ENCODE measurements at places on chromosomes 5 and 9.
A peak's percentile ranks its signal among the peaks of the same experiment; 100 is the strongest.

- no peak for DNase-seq
Observed at GRCh38 chr9:71937070-71937625, 25.7 kb downstream of the C9orf85 start.

DNA sequence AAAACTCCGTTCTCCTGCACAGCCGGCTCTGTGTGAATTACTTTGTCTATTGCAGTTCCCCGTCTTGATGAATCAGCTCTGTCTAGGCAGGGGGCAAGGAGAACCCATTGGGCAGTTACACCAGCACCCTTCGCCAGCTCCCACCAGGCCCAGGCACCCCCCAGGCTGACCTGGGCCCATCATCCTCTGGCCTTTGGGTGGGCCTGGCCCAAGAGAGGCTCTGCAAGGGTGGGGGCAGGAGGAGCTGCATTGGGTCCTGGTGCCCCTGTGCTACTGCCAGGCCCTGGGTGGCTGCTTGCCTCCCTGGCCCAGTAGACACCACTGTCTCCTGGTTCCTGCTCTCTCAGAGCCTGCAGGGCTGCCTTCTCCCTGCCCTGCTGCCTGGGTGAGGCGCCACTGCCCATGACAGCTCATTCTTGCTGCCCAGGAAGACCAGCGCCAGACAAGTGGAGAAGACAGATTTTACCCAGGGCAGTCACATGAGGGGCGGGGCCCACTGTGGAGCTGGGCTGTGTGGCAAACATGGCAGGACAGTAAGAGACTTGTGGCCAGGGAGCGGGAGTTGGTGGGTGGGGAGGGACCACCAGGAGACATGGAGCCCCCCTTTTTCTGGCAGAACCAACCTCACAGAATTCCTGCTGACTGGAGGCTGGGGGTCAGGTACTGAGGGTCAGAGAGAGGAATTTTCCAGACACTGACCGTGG is 67.2 kb downstream of the MRPL36 start:
- DNase-seq, result no peak

GRCh38 chr5:5221724-5222123 is 81.6 kb downstream of the ADAMTS16 start:
- DNase-seq, result no peak

DNA sequence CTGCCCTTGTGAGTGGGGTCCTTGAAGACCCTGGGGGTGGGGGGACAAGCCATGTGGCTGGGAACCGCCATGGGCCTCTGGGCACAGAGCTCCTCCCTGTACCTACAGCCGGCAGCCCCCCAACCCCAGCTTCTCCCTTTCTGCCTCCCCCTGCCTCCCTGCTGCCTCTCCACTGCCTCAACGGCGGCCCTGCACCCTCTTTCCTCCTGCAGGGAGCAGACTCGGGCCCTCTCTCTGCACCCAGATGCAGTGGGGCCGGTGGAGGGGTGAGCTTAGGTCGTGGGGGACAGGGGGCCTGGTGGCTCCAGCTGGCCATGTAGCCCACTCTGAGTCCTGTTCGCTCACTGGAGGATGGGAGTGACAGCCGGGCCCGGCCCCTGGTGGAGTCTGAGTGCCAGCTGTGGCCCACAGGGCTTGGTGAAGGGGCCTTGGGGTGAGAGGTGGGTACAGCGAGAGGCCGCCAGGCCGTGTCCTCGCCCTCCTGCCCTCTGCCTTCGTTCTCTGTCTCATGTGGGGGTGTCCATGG is 139.3 kb upstream of the COL5A1 start:
- no peak for DNase-seq

DNA sequence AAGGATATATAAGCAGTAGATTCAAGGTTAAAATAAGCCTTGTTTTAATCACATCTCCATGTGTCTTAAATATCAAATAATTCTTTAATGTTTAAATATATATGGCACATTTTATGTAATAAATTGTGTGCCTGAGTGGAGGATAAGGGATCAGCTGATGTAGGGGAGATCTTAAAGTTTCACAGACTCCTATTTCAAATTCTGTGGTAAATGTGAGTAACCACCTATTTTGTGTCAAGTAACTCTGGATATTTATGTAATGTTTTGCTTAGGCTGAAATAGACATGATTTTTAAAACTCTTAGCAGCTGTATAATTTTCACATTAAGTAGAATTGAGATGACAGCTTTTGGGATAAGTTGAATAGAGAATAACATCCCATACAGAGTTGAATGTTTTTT is 41.3 kb upstream of the ITGA2 start:
- DNase-seq, result no peak

DNA sequence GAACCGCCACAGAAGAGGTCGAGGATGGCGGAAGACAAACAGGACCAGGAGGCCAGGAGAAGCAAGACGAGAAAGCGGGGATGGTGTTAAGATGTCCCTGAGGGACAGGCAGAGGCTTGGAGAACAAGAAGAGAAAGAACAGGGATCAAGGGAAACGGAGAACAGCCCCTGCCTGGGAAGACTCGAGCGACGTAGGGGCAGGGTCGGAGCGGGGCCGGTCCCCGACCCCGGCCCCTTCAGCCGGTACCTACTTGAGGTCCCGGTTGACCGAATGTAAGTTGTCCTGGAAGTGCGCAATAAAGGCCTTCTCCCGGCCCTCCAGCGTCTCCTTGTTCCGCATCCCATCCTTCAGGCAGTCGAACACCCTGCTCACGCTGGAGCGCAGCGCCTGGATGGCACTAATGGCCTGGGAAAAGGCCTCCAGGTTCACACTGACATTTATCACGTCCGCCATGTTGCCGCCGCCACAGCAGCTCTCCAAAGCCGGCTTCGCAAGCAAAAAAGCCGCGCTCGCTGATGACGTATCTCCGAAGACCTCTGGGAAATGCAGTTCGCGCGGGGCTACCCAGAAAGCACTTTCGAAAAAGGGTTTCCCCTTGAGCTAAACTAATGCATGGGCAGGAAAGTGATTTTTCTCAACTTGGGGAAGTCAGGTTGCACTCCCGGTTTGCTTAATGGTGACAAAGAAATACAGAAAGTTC is at the start of gene MED27:
Gene MED27, minus strand, starts transcription at position 477 of the 701 bp plus-strand sequence. Its CDS starts 23 bp downstream, at position 454.
- peak; percentile 90 for DNase-seq

DNA sequence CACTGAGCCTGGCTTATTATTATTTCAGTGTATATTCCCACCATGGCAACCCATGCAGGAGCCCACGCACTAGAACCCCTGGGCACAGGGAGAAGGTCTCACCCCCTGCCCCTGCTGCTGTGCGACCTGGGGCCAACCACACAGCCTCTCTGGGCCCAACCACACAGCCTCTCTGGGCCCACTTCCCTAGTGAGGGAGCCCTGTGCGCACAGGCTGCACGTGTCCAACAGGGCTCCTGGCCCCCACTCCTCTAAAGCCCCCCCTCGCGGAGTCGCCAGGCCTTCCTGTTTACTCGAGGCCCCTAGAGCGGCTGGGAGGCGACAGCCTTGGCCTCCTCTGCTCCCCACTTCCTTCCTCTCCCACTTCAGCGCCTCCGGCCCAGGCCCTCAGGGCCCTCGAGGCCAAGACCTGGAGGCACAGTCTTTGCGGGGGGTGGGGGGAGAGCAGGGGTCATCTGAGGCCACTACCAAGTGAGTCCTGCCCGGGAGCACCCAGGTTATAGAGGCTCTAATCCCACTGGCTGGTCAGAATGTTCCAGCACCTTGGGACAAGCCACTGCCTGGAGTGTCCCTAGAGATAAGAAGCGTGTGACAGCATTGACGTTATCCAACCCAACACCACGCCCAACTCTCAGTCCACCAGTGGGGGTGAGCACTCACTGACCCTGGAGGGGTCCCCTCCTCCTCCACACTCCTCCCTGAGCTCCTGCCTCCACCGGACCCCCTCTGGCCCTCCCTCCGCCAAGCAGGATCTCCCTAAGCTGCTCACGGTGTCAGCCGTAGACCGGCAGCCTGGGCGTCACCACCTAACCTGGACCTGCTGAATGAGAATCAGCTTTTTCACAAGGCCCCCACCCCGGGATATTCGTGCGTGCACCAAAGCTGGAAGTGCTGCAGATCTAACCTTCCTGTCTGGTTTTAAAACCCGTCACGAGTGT is 7.9 kb upstream of the ENG start:
- DNase-seq, result peak; percentile 40

- no peak for DNase-seq
Observed at GRCh38 chr5:67208403-67208802, 11.8 kb upstream of the CD180 start.

- no peak for DNase-seq
Observed at GRCh38 chr9:110971705-110972104, 66.6 kb downstream of the LPAR1 start.

DNA sequence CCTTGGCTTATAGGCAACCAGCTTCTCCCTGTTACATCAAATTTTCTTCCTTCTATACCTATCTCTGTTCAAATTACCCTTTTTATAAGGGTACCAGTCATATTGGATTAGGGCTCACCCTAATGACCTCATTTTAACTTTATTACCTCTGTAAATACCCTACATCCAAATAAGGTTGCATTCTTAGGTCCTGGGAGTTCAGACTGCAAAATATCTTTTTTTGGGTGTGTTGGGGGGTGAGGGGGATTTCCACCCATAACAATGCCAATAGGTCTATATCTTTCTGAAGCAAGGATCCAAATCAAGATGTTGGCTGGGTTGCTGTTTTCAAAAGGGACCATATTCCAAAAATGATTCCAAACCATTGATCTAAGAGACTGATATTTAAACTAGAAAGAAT is 141.7 kb downstream of the XRCC4 start:
- DNase-seq, result no peak

DNA sequence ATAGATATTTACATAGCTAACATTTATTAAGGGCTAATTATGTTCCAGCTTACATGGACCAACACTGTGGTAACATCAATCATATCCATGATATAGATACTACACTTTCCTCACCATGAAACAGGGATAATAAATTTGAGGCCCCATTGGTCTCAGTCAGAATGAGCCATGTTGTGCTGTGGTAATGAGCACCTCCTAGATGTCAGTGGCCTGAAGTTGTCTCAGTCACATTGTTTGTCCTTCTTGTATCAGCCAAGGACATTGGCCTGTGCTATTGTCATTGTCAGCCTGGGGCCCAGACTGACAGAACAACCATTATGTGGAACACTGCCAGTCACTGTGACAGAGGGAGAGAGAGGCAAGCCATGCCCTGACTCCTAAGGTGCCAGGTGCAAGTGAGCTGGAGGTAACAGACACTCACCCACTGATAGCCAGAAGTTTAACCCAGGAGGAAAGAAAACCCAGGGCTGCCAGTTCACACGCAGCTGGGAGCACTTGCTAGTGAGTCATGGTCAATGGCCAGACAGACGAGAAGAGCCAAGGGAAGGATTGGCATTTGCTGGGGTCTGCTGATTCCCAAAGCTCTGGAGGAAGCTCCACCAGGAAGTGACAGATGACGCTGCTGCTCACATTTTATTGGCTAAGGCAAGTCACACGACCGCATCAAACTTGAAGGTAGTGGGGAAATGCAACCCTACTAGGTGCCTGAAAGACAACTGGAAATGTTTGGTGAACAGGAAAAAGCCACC is 224.2 kb downstream of the MELK start:
- DNase-seq, result no peak

DNA sequence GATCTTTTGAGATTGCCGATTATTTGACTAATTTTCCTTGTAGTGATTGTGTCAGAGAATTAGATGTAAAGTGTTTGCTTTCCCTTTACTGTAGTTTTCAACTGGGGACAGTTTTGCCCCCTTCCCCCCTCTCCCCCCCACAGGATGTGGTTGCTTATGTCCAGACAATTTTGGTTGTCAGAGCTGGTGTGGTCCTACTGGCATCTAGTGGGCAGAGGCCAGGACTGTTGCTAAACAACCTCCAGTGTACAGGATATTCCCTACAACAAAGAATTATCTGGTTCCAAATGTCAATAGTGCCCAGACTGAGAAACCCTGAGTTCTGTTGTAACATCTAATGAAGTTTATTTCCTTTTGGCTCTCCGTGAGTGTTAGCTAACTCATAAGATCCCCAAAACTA is 20.0 kb downstream of the TMEFF1 start:
- no peak for DNase-seq

- DNase-seq, result no peak
Observed at GRCh38 chr5:111967463-111967862, 210.5 kb upstream of the NREP start.

- no peak for DNase-seq
Observed at GRCh38 chr5:14213253-14213652, 70.1 kb downstream of the TRIO start.

- DNase-seq, result no peak
Observed at GRCh38 chr9:3479514-3480352, 46.1 kb downstream of the RFX3 start.

- no peak for DNase-seq
Observed at GRCh38 chr5:72468606-72469005, 38.6 kb downstream of the ZNF366 start.

- no peak for DNase-seq
Observed at GRCh38 chr9:3823842-3824475, 298.2 kb upstream of the RFX3 start.

- DNase-seq, result no peak
Observed at GRCh38 chr5:39352951-39353350, 11.3 kb downstream of the C9 start.

DNA sequence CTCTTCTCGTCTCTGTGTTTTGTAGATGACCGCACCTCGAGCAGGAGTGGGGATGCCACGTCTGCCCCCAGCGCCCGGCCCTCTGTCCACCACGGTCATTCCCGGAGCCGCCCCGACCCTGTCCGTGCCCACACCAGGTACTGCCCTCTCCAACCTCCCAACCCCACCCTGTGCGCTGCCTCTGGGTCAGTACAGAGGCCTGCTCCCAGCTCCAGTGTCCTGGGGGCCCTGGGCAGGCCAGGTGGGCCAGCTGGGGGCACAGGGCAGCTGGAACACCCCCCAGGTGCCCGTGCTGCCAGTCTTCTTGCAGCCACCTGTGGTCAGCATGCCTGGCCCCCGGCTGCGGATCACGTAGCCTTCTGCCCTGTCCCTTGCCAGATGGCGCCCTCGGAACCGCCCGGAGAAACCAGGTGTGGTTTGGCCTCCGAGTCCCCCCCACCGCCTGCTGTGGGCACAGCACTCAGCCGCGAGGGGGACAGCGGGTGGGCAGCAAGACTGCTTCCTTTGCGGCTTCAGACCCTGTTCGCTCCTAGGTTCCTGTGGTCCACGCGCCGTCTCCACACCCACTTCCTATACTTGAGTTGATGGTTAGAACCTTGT is 133.7 kb downstream of the WNK2 start:
- no peak for DNase-seq

GRCh38 chr9:123063177-123063598 is 29.7 kb downstream of the GPR21 start:
- DNase-seq, result no peak

GRCh38 chr9:136196404-136197083 is 8.4 kb downstream of the LHX3 start:
- no peak for DNase-seq

- no peak for DNase-seq
Observed at GRCh38 chr5:138109463-138110265, 25.8 kb downstream of the WNT8A start.

- DNase-seq, result no peak
Observed at GRCh38 chr5:38734353-38734752, 111.5 kb upstream of the OSMR start.
